Bronchial epithelial cell (primary cell): ENCODE measurements at places on chromosomes 13 and 19. TPM values are rescaled to one million over a fixed set of nuclear protein-coding genes. Genes with fewer than 3 reads are reported as not detected.

PLIN4 gene
- total RNA-seq = 4.4 and 4.7 TPM in 2 replicates

ACP5 gene
- 24.5 and 26.2 TPM in 2 replicates for total RNA-seq

ERICH4 gene
- not detected in 2 replicates for total RNA-seq

STARD13 gene
- total RNA-seq = 1.0 and 2.1 TPM in 2 replicates

DNA sequence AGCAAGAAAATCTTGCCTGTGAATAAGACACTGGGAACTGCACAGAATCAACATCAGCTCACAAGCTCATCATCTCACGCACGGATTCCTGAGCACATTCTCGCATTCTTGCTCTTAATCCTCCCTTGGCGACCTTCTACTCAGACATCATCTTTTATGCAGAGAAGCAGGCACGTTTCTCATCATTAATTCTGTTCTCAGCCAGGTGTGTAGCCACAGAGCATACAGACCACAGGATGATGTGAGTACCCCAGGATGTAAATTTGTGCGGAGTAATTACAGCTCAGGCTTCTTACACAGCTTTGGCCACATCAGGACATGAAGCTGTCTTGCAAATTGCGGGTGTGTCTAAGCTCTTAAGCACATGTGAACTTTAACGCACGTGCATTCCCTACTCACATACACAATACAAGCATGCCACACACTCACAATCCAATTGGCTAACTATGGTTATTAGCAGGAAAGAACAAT is 36.5 kb upstream of the SACS start:
- no peak for DNase-seq

DNA sequence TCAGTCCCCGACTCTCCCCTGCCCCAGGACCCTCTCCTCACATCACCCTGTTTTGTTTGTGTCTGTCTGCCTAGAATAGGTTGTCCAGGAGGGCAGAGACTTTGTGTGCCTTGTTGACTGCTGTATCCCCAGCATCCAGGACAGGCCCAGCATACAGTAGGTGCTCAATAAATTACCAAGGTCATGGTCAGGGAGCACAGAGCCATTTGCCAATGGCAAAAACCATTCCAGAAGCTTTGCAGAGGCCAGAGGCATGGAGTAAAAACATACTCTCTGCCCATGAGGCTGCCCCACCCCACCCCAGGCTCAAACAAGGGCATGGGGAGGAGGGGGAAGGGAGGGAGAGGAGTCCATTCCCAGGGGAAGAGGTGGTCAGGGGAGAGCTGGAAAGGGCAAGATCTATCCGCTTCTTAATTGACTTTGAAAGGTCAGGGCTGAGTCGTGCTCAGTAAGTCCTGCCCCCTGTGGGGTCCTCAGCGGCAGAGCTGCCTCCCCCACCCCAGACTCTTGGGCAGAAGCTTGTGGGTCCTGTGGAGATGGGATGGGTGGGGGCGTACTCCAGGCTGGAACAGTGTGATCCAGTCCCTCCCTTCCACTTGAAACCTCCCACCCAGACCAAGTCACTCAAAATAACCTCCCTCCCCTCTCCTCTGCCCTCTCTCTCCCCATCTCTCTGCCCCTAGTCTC is 4.4 kb downstream of the GPR4 start:
- no peak for DNase-seq

DNA sequence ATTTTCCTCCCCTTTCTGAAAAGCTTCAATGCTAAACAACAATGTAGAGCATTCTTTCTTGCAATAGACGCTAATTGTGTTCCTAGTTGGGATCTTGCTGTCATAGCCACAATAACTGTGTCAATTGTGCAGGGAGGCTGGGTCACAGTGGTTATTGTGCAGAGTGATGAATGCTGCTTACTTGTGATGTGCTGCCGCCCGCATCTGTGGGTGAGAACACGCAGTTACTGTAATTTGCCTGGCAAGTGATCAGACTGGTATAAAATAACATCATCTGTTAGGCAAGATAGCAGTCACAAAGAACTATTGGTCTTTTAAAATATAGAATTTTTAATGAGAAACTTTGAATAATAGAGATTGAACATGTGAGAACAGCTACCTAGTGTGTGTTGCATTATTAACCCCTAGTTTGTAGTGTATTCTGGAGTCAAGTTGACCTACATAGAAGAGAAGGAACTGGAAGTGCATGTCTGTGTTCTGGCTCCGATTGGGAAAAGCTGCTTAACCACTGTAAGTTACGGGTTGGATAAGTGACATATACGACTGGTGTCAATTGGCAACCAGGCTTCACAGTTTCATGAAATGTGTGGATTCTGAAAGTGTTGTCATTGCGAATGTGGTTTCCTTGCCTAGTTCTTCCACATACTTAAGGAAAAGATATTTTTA is 43.6 kb downstream of the SLAIN1 start:
- DNase-seq = no peak
